ENCODE measurements at places on chromosomes 7 and 10.

GRCh38 chr10:45454859-45455258, 80.8 kb downstream of the ALOX5 start:
- DNase-seq: no peak

- DNase-seq: no peak
These were observed 39.5 kb upstream of the OPN4 start for GRCh38 chr10:86614853-86615252.

GRCh38 chr7:157630301-157630853, 293.6 kb downstream of the DNAJB6 start:
- no peak for DNase-seq

- no peak for DNase-seq
These were observed 89.0 kb downstream of the TRIM24 start for GRCh38 chr7:138549082-138549481.

DNA sequence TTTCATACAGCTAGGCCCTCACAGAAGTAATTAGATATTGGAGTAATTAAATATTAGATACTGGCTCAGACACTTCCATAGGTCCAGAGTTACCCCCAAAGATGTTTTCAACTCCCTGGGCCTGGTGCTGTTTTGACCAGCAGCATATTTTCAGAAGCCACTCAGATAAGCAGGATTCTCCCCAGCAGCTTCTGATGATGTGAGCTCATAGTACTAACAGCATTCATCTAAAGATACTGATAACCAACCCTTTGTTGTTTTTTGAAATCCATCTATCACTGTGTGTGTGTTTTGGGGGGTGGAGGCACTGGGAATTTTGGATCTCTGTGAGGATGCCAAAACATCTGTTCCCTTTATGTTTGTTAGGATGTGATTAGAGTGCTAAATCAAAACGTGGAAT, 52.7 kb downstream of the VPS50 start:
- DNase-seq: no peak

DNA sequence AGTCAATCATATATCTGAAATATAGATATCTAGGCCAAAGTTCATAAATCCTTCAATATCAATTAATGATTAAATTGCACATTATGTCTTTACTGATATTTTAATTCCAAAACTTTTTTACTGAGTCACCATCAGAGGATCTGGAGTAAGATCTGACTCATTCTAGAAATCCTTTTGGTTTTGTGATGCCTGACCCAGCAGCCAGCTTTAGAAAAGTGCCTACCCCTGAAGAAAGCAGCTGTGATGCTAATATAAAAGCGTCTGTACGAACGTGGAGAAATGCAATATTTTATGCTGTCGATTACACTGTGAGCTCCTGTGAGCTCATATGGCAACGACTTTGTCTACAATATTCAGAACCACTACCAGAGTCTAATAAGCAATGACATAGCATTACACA, 142.5 kb upstream of the LRRTM3 start:
- no peak for DNase-seq

DNA sequence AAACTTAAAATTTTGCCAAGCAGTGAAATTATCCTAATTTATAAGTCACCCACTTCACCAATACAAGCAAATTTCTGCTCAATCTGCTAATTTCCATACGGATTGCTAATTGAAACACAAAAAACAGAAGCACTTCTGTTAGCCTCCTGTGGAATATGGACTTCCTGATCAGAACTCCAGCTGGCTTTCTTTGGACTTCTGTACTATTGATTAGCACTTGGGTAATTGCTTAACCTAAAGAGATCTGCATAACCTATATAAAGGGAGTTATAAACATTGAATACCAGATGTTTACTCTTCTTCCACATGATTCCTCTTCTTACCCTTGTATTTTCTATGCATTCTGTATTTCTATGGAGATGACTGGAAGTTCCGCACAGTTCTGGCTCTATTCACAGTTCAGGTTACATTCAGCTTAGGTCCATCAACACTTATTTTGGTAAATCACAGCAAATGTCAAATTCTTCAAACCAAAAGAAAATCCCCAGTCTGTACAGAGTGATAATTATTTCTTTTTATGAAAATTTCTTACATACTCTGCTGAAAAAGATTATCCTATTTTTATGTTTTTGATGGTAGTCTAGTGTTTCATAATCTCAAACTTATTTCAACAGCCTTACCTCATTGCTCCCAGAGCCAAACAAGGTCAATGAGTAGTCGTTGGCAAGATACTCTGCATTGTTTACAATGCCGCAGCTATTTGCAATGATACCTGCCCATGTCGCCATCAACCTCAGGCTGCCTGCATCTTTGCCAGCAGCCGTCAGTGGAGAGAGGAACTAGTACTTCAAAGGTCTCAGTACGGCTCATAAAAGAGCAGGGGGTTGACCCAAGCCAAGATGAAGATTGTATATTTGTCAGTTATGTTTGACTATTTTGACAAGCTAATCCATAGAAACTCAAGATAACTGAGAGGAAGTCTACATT, 225.6 kb downstream of the AHR start:
- DNase-seq: no peak

- DNase-seq: no peak
These were observed 69.0 kb downstream of the DENND2A start for GRCh38 chr7:140571538-140572122.

Data from kidney epithelial cell (primary cell).